EL (cell line): ENCODE measurements at places on chromosomes 6 and 20.

GRCh38 chr6:75849329-75850025, 100.4 kb downstream of the MYO6 start:
- DNase-seq = no peak

DNA sequence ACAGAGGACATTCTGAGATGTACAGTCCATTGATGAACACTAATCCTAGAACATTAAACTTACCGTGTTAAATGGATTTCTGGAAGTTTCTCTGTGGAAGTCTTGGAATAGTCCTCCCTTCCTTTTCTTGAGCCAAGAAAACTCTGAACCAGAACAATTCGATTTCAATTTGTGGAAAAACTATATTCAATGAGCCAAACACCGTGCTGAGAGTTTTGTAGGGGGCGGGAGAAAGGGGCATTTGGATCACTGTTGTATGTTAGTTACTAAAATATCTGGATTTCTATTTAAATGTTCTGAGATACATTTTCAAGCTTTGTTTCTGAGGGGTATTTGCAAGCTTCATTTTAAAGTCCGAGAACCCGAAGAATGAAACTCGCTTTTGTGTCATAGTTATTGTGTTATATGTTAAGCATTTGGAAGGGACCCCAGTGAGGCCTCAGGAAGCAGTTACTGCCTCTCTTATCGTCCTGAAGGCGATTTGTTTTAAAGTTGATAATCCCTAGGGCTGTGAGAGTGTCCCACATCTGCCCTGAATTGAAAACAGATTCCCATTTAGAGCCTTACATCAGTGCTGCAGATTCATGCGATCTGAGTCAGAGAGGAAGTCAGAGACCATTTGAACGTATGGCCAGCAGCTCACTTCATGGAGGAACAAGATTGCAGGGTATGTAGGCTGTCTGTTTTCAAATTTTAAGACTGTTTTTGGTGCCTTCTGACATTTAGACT, 70.8 kb upstream of the SASH1 start:
- peak; percentile 94 for DNase-seq

GRCh38 chr6:110735666-110736065, 79.6 kb downstream of the CDK19 start:
- no peak for DNase-seq

- DNase-seq = no peak
Measured at GRCh38 chr6:126086560-126086959, 100.2 kb downstream of the TRMT11 start.

GRCh38 chr20:32646486-32646885, 27.3 kb downstream of the C20orf203 start:
- no peak for DNase-seq

DNA sequence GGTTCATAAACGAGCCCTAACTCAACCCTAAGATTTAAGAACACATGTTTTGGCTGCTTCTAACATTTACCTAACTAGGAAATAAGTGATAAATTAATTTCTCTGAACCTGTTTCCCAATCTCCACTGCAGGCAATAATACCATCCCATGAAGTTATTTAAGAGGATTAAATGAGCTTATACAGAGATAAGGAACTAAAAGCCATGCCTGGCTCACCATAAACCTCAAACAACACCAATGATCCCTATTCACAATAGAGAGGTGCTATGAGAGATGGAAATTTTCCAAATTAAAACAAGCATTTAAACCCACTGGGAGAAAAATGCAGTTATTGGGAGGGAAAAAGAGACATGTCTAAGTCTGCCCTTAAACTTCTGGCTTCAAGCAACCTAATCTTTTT, 33.9 kb upstream of the KLHL31 start:
- DNase-seq = no peak

GRCh38 chr20:21266191-21266536, 37.0 kb upstream of the XRN2 start:
- no peak for DNase-seq

GRCh38 chr6:36386495-36387439, 702 bp downstream of the ETV7 start:
- peak; percentile 66 for DNase-seq

GRCh38 chr20:10332656-10333415, 101.2 kb downstream of the MKKS start:
- no peak for DNase-seq

GRCh38 chr6:73739096-73739495, 43.1 kb downstream of the CD109 start:
- peak; percentile 71 for DNase-seq

DNA sequence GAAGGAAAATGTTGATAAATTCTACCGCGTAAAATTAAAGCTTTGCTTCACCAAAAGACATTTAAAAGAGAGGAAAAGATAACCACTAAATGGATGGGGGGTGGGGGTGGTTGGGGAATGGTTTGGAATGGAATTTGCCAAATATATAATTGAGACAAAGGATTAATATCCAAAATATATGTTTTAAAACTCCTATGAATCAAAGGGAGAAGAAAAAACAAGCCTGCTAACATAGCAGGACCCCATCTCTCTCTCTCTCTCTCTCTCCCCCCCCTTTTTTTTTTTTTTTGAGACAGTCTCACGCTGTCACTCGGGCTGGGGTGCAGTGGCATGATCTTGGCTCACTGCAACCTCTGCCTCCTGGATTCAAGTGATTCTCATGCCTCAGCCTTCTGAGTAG, 13.4 kb upstream of the NR2E1 start:
- DNase-seq = no peak

GRCh38 chr6:70113171-70113570, 189.7 kb downstream of the COL9A1 start:
- DNase-seq = no peak

- peak; percentile 53 for DNase-seq
Measured at GRCh38 chr6:38638941-38639497, 710 bp downstream of the BTBD9 start.

GRCh38 chr6:5996714-5997419, 9.9 kb downstream of the NRN1 start:
- peak; percentile 66 for DNase-seq

- no peak for DNase-seq
Measured at GRCh38 chr6:22134308-22134707, 162.5 kb downstream of the PRL start.

GRCh38 chr6:22079783-22080182, 217.1 kb downstream of the PRL start:
- peak; percentile 89 for DNase-seq

DNA sequence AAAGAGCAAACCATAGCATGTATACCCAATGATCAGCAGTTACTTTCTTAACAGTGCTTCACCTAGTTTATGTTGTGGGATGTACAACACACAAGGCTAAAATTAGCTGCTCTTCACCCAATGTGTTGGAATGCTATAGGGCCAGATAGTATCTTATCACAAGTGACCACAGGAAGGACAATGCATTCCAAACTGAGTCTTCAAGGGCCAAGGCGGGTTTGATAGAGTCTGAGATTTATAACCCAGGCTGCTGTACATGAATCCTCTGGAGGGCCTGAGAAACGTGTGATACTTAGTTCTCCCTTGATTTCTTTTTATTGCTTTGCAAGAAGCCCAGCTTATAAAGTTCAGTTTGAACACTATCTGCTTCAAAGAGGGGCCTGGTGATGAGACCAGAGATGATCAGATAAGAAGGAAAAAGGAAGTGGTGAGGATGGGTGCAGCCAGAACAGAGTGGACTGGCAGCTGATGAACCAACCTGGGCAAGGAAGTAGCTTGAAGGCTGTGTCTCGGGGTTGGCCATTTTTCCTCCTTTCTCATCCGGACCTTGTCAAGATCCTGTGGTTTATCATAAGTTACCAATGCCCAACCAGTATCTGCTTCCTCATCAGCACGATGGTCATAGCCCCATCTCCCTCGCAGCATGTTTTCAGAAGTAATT, 62.2 kb upstream of the BMP2 start:
- DNase-seq = peak; percentile 22
